ENCODE measurements at places on chromosomes 11 and 22.

- no peak for DNase-seq
These were observed 10.3 kb downstream of the CYTH4 start for GRCh38 chr22:37292641-37293040.

DNA sequence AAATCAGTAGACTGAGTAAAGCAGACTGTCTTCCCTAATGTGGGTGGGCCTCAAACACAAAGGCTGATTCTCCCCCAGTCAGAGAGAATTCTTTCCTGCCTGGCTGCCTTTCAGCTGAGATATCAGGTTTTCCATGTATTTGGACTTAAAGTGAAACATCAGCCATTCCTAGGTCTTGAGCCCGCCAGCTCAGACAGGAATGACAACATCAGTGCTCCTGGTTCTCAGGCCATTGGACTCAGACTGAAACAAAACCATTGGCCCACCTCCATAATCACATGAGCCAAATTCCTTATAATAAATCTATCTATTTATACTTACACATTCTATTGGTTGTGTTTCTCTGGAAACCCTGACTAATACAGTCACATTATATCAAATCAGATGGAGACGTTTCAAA is 56.7 kb upstream of the CLPB start:
- DNase-seq, result no peak

DNA sequence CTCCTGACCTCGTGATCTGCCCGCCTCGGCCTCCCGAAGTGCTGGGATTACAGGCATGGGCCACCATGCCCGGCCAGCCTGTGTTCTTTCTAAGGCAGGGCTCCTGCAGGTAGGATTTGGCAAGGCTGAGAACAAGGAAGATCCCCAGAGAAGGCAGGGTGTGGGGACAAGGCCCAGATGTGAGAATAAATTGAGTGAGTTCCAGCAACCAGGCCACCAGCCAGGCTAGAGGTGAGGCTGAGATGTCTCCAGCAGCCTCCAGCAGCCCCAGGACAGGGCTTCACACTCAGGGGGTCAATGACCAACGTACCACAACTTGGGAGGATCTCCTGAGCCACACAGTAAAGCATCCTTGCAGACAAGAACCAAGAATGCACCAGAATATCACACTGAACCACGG is 75.1 kb downstream of the BUD13 start:
- no peak for DNase-seq

GRCh38 chr22:45562102-45562501 is 59.4 kb downstream of the FBLN1 start:
- no peak for DNase-seq

DNA sequence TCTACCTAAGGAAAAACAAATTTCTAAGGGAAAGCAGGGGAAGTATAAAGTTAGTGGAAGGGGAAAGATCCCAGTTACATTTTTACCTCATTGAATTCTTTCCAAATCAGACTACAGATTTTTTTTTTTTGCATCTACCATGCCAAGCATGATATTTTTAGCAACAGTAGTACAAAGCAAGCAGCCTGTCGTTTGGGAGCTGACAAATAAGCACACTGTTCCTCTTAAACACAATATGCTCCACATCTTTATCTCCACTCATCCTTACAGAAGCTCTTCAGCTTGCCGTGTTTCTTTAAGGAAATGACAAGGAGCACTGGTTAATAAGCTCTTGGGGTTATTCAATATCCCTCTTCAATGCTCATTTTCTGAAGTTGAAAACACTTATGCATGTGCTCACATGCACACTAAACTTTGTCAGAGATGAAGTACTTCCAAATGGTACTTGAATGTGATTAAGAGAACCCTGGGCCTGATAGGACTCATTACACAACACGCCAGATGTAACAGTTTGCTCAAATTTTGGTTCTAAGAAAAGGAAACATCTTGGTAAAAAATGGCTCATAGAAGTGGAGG is 53.8 kb downstream of the PAX6 start:
- DNase-seq, result no peak

DNA sequence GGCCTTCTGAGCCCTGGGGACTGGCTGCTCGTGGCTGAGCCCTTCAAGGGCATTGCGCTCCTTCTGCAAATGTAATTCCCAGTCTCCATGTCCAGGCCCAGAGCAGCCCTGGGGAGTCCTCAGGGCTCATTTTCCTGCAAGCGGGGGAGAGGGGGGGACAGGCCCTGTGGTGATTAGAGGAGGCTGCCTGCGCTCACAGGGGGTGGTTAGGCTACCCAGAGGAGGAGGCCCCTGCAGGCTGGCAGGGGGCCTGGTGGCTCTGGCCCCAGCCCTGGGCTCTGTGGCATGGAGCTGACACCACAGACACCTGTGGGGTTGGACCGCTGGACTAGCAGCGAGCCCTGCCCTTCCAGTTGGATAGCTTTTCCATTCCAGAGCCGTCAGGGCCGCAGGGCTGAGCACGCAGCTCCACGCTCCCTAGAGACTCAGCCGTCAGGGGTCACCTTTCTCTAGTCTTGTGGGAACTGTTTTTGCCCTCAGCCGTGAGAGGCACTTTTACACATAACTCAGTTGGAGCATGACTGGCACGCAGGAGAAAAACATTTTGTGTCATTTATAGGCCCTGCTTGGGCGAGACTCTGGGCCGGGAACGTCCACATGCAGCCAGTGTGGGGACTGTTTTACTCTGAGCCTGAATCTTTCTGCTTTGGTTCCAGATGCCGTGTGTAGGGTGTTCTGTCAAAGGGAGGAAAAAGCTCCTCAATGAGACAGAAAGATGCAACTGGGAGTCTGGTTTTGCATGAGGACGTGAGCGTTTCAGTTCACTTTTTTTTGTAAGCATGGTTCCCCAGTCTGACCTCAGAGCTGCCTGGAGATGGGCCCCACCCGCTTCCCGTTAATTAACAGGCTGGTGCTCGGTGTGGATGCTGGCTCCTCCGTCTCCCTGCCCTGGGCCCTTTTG is 58.1 kb downstream of the LRP5 start:
- no peak for DNase-seq

- DNase-seq, result peak; percentile 34
These were observed 43.7 kb downstream of the MICAL3 start for GRCh38 chr22:17980638-17981051.

DNA sequence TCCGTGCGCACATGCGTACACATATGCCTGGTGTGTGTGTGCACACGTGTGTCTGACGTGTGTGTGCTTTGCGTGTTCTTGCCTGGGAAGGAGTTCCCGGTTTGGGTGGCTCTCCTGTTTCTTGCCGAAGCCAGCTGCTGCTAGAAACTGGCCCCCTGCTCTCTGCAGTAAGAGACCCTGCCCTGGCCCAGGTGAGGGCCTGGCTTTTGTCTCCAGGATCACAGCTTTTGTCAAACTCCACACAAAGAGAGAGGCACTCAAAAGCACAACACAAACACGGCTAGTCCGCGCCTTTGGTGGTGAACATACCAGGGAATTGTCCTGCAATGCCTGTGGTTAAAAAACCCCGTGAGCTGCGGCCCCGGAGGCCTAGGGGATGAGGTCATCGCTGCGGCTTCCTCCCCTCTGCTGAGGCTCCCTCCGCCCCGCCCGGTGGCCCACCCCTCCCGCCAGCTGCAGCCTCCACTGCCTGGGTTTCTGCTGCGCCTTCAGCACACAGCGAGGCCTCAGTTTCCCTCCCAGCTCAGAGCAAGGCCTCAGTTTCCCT is 88.9 kb downstream of the KCNQ1 start:
- peak; percentile 18 for DNase-seq

GRCh38 chr22:27106985-27107384 is 449.6 kb downstream of the MIAT start:
- DNase-seq, result no peak

DNA sequence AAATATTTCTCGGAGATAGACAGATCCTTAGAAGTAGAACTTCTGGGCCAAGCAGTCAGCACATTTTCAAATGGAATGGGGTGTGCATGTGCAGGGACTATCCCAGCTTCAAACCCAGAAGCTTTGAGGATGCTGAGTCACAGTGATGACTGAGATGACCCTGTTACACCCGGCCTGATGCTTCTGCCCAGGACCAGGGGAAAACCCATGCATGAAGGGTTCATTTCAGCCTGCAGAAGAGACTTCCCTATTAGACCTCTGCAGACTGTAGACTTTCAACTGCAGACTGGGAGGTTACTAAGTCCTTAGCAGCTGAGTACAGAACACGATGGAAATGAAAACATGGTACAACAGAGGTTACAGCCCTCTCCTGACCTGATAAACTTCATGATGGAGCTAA is 3.6 kb upstream of the OR2AT4 start:
- DNase-seq, result peak; percentile 29

- no peak for DNase-seq
These were observed 42.6 kb upstream of the EED start for GRCh38 chr11:86202013-86202336.

DNA sequence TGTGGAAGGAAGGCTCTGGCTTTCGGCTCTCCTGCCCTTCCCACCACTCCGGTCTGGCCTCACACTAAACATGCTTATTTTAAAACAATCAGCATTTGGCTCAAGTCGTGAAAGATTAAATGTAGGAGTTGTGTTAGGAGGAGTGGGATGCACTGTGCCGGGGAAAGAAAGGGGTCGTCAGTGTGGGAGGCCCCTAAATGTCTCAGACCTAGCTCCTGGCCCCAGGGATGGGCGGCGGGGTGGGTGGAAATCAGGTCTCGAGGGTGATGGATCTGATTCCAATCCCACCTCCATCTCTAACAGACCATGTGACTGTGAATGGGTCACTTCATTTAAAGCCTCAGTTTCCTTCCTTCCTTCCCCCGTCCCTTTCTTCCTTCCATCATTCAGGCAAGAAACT is 6.9 kb upstream of the SHISAL1 start:
- no peak for DNase-seq

- no peak for DNase-seq
These were observed 49.9 kb upstream of the PDE3B start for GRCh38 chr11:14593671-14594070.

GRCh38 chr11:69670158-69670845 is 4.9 kb downstream of the LTO1 start:
- DNase-seq, result peak; percentile 48
